AML-193 (cell line): ENCODE measurements at places on chromosomes 12 and 14.
A peak's percentile ranks its signal among the peaks of the same experiment; 100 is the strongest.

- peak; percentile 10 for DNase-seq
Measured at GRCh38 chr12:92927055-92927435, 2.0 kb downstream of the EEA1 start.

DNA sequence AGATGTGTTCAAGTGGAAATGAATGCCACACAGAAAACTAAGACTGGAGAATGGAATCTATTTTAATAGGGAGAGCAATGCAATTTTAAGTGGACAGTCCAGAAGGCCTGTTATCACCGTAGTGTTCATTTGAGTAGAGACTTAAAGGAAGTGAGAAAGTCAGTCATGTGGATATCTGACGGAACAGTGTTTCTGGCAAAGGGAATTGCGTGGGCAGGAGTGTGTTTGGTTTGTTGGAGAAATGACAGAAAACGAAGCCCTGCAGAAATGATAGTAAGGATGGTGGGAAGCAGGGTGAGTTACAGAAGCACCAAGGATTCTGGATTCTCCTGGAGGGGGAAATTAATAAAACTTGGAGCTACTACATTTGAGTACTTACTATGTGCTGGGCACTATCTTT, 776.6 kb downstream of the MED13L start:
- no peak for DNase-seq

- DNase-seq = peak; percentile 2
Measured at GRCh38 chr12:32264961-32265360, 134.4 kb upstream of the FGD4 start.

GRCh38 chr14:68681256-68682011, 111.4 kb downstream of the ZFP36L1 start:
- no peak for DNase-seq

DNA sequence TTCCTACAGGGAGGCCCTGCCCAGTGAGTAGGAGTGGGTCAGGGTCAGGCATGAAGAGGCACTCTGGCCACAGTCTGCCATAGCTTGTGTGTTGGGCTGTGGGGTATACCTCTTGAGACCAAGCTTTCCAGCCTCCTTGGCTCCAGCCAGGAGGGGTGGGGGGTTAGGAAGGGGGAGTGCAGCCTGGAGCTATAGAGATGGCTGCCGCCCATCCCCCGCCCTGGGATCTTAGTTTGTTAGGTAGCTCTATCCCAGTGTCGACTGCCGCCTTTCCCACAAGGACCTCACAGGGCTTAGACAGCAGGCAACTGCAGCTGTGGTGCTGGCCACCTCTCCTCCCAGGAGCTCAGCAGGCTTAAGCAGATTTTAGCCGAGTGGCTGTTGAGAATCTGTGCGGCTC, 216.4 kb downstream of the PLCZ1 start:
- no peak for DNase-seq

GRCh38 chr14:99462210-99462609, 18.4 kb downstream of the SETD3 start:
- no peak for DNase-seq

- DNase-seq = no peak
Measured at GRCh38 chr12:42570076-42570475, 19.5 kb downstream of the PRICKLE1 start.
